Effector memory CD4-positive, alpha-beta T cell (primary cell): ENCODE measurements at places on chromosomes 12 and 14.

GRCh38 chr12:130258863-130259262 lies 78.8 kb upstream of the PIWIL1 start:
- H3K27ac ChIP-seq, result no peak overlapping the region
- H3K4me3 ChIP-seq, result no peak overlapping the region
- no peaks in the 10 kb centered on the region for H3K4me1 ChIP-seq
- DNase-seq, result no peak
- H3K27me3 ChIP-seq, result no peaks in the 10 kb centered on the region

- no peaks in the 10 kb centered on the region for H3K36me3 ChIP-seq
- no peaks in the 10 kb centered on the region for H3K27me3 ChIP-seq
- DNase-seq, result no peak
- H3K4me1 ChIP-seq, result no peaks in the 10 kb centered on the region
- no peak overlapping the region for H3K4me3 ChIP-seq
Observed at GRCh38 chr12:95116773-95117172, 43.4 kb upstream of the NR2C1 start.

DNA sequence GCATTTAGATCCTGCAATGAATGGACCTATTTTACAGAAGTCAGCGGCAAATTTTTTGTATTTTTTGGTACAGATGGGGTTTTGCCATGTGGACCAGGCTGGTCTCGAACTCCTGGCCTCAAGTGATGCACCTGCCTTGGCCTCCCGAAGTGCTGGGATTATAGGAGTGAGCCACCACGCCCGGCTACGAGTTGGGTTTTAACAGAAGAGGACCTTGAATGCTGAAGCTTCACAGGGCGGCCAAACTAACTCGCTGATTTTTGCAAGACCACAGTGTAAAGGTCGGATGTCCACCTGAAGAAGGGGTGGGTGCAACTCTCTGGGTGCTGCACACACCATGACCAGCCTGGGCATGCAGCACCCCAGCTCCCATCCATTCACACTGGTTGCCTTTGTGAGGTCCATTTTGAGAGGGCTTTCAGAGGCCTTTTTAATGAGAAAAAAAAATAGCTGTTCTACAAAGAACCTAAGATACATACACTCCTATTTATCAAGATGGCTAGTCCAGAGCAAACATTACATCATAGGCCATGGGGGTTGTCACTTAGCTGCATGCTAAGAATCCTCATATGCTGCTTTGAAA lies 21.6 kb upstream of the CDK2AP1 start:
- no peak overlapping the region for H3K27ac ChIP-seq
- H3K36me3 ChIP-seq, result peaks cover 61% of the 10 kb centered on the region
- no peak overlapping the region for H3K4me3 ChIP-seq
- no peak for DNase-seq

- H3K27me3 ChIP-seq, result no peaks in the 10 kb centered on the region
- H3K27ac ChIP-seq, result no peak overlapping the region
- no peak overlapping the region for H3K4me3 ChIP-seq
- H3K4me1 ChIP-seq, result peaks cover 6% of the 10 kb centered on the region
- DNase-seq, result no peak
- H3K36me3 ChIP-seq, result no peaks in the 10 kb centered on the region
Observed at GRCh38 chr14:52546318-52546670, 6.0 kb downstream of the TXNDC16 start.

DNA sequence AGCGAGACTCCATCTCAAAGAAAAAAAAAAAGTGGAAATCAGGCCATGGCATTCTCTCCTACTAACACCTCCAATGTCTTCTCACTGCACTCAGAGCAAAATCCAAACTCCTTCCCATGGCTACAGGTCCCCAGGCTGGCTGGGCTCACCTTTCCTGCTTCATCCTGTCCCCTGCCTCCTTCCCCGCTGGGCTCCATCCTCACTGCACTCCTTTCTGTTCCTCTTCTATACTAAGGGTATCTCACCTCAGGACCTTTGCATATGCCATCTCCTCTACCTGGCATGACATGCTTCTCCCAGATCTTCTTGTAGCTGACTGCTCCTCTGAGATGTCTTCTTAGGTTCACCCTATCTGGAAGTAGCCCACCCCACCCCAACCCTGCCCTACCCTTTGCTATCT lies 111.1 kb downstream of the DPF3 start:
- no peaks in the 10 kb centered on the region for H3K4me1 ChIP-seq

DNA sequence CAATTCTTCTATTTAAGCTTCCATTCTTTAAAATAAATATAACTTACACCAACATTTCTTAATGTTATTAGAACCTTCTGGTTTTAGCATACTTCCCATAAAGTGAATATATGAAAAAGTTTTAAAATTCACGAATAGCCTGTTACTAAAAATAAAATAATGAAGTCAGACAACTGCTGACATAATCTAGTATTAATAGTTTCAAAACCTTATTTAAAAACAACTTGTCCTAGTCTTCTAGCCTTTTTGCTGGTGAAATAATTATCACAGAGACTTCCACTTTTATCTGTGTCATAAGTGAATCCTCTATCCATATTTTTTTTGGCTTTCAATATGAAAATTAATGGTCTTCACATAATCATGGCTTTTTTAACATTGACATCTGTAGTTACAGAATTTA lies 93.8 kb upstream of the MON2 start:
- no peaks in the 10 kb centered on the region for H3K4me1 ChIP-seq
- H3K4me3 ChIP-seq, result no peak overlapping the region
- DNase-seq, result no peak
- peaks cover 3% of the 10 kb centered on the region for H3K36me3 ChIP-seq

DNA sequence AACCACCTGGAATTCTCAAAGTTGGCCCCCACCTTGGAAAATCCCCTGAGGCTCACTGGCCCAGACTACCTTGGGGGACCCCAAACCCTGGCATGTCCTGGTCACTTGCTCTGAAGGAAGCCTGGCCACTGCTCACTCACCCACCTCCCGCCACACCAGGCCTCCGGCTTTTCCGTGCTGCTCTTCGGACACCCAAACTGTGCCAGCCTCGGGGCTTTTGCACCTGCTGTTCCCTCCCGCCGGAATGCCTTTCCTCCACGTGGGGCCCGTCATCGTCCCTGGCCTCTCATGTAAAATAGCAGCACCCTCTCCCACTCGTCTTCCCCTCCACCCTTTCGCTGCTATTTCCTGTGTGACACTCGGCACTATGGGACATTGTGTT lies 87.2 kb upstream of the NCOR2 start:
- no peak for DNase-seq
- no peak overlapping the region for H3K27ac ChIP-seq
- no peaks in the 10 kb centered on the region for H3K4me1 ChIP-seq
- H3K27me3 ChIP-seq, result no peaks in the 10 kb centered on the region

DNA sequence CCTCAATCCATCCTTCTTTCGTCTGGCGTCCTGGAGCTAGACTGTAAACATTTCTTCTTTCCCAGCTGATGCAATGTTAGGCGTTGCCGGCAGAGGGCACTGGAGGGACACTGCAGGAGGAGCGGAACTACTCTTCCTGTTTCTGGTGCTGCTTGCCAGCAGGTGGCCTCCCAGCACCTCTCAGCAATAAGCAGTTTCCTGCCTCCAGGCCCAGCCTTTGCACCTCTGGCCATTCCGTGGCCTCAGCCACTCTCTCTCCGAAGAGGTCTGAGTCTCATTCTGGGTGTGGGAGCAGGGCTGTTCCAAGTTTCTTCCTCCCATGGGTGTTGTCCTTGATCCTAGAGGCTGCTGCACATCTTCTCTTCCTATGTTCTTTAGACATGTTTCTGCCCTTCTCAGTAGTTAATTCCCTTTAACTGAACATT lies 7.5 kb upstream of the ASPG start:
- H3K4me1 ChIP-seq, result no peaks in the 10 kb centered on the region
- no peaks in the 10 kb centered on the region for H3K36me3 ChIP-seq
- no peak overlapping the region for H3K4me3 ChIP-seq
- peak; percentile 59 for DNase-seq

DNA sequence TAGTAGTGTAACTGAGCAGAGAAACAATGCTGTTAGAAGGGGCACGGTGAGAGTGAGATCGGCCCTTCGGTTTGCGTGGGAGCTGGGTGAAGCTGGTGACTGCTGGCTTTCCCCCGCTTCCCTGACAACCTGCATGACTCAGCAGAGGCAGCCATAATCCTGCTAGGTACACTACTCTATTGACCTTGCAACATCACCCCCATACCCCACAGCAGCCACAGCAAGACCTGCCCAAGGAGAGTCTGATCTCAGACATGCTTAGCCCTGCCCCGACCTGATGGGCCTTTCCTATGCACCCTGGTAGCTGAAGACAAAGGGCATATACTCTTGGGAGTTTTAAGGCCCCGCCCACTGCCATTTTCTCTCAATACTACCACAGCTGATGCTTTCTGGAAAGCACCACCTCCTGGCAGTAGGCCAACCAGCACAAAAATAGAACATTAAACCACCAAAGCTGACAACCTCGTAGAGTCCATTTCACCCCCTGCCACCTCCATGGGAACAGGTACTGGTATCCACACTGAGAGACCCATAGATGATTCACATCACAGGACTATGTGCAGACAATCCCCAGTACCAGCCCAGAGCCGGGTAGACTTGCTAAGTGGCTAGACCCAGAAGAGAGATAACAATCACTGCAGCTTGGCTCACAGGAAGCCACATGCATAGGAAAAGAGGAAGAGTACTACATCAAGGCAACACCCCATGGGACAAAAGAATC lies 75.9 kb upstream of the RGS6 start:
- no peaks in the 10 kb centered on the region for H3K36me3 ChIP-seq
- H3K27me3 ChIP-seq, result peaks cover 4% of the 10 kb centered on the region
- no peak overlapping the region for H3K4me3 ChIP-seq
- DNase-seq, result no peak
- no peaks in the 10 kb centered on the region for H3K4me1 ChIP-seq
- no peak overlapping the region for H3K27ac ChIP-seq

- no peaks in the 10 kb centered on the region for H3K36me3 ChIP-seq
- DNase-seq, result no peak
- no peaks in the 10 kb centered on the region for H3K27me3 ChIP-seq
- no peak overlapping the region for H3K4me3 ChIP-seq
Observed at GRCh38 chr12:30594509-30594908, 101.2 kb downstream of the IPO8 start.

DNA sequence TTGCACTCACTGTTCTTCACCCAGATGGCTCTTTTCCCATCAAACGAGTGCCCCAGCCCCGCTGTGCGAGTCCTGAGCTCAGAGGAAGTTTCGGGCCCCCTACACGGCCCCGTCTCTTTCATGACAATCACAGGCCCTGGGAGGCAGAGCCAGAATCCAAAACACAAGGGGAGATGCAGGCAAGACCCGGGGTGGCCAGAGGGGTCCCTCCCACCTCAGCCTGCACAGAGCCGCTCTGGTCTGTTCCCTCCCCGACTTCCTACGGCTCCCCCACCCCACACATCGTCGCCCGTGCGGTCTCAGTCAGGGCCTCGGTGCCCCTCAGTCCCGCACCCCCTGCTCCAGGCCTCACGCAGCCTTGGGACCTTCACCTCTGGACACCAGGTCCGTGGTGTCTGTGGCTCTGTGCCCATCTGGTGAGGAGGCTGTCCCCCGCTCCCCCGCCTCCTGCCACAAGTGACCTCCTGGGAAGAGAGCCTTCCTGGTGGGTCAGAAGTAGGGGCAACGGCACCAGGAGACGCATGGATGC lies 8.9 kb downstream of the GPR132 start:
- DNase-seq, result no peak
- peaks cover 32% of the 10 kb centered on the region for H3K4me1 ChIP-seq
- no peak overlapping the region for H3K4me3 ChIP-seq
- no peak overlapping the region for H3K27ac ChIP-seq
- no peaks in the 10 kb centered on the region for H3K27me3 ChIP-seq
- peaks cover 46% of the 10 kb centered on the region for H3K36me3 ChIP-seq

DNA sequence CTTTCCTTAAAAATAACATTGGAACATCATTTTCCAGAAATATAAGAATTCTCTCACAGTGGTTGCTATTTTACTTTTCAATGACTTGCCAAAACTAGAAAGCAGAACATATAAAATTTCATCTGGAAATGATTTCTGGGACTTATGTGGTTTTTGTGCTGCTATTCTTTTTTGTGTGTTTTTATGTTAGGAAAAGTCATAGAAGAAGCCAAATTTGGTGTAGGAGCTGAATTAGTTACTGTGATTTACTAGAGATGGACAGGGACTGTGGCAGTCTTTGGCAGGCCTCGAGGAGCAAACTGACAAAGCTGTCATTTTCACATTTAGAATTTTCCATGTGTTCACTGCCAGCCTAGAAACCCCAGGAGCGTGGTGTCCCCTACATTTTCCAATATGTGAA lies 38.3 kb upstream of the LDHB start:
- H3K27ac ChIP-seq, result no peak overlapping the region
- no peaks in the 10 kb centered on the region for H3K27me3 ChIP-seq
- peaks cover 2% of the 10 kb centered on the region for H3K4me1 ChIP-seq
- H3K36me3 ChIP-seq, result no peaks in the 10 kb centered on the region

DNA sequence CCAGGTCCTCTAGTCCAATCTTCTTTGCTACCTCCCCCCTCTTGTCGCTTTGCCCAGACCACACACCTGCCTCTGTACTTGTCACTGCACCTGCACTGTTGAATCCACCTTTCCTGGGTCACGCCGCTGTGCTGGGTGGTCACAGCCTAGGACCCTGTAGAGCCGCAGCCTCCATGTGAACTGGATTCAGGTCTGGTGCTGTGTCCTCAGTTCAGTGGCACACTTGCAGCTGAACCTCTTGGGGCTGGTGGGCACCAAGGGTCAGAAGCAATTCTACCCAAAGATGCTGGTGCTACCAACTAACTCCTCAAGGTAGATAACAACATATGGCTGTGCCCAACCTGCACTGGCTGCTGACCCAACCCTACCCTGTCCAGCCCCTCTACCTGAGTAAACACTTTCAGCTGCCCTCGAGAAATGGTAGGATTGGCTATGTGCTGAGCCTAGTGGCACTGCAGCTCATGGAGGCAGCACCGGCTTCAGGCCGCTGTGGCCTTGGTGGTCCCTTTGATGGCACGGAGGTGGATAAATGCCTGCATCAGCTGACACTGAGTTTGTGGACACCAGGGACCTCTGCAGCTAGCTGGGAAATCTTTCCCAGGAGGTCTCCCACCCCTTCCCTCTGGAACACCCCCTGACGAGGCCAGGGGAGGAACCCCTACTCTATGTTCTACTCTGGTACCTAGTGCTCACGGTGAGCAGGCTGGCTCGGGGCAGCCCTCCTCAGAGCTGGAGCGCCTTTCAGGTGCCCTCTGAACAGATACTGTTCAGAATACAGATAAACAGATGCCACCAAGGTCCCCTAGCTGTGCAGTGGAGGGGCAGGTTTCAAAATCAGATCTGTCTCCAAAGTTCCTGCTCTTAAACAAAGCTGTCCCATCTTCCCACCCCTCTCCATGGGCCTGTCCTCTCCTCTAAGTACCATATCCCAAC lies 14.3 kb downstream of the AGAP2 start:
- H3K4me3 ChIP-seq, result no peak overlapping the region
- H3K27me3 ChIP-seq, result no peaks in the 10 kb centered on the region
- no peak overlapping the region for H3K27ac ChIP-seq
- no peak for DNase-seq
